ENCODE measurements at places on chromosomes 13 and 19.
A peak's percentile ranks its signal among the peaks of the same experiment; 100 is the strongest.

GRCh38 chr13:27192973-27193372 is 21.4 kb upstream of the USP12 start:
- DNase-seq, result no peak

DNA sequence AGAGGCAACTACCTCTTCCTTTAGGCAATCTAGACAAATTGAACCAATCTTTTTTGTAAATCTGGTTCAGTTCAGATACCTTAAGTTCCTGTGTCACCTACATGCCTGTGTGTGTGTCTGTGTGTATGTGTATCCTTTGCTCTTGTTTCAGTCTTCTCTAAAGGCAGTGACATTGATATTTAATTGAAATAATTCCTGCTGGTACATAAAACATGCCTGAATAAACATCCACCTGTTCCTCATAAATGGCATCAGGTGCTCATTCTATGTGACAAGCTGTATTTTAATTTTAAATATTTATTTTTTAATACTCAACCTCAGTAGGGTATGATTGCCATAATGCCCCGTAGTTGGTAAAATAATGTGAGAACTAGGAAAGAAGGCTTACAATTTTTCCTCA is 1606.4 kb upstream of the PRR20A start:
- DNase-seq, result no peak

DNA sequence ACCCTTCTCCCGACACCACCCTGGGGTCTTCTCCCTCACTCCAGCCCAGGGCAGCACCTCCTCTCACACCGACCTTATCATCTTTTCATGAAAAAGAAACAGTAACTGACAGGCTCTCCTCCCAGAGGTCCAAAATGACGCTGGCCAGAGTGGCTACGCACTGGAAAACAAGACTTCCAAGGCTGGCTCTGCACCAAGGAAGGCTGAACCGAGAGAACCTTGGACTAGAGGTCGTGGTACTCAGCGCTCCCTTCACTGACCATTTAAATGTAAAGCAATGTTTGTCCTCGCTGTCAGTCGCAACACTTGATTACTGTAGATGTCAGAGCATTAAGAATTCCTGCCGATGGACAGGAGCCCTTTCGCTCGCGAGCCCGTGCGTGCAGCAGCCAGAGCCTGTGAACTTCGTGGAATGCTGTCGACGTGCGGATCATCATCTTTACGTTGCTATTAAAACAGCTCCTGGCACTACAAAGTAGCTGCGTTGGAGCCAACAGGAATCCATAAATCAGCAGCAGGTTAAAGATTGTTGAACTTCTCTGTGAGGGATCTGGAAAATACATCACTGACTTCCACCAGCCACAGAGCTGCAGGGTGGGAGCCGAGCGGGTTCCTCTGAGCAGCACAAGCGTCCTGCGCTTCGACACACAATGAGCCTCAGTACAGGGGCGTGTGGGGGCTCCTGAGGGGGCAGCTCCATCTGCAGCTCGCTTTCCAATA is 125.5 kb upstream of the MCF2L start:
- DNase-seq, result peak; percentile 80

DNA sequence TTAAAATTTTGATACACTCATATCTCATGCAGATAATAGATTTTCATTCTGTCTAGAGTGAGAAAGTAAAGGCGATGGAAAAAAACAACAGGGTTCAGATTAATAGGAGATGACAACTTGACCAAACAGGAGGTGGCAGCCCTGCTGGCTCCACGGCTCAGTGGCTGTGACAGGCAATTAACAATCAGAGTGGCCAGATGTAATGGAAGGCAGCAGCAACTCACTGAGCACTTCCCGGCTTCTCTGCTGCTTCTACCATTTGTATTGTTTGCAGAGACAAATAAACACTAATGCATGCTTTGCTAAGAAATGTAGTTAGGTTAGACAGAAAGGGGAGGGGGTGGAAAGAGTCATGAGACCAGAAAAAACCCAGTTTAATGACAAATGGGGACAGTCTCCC is 473.0 kb upstream of the SLC10A2 start:
- no peak for DNase-seq

DNA sequence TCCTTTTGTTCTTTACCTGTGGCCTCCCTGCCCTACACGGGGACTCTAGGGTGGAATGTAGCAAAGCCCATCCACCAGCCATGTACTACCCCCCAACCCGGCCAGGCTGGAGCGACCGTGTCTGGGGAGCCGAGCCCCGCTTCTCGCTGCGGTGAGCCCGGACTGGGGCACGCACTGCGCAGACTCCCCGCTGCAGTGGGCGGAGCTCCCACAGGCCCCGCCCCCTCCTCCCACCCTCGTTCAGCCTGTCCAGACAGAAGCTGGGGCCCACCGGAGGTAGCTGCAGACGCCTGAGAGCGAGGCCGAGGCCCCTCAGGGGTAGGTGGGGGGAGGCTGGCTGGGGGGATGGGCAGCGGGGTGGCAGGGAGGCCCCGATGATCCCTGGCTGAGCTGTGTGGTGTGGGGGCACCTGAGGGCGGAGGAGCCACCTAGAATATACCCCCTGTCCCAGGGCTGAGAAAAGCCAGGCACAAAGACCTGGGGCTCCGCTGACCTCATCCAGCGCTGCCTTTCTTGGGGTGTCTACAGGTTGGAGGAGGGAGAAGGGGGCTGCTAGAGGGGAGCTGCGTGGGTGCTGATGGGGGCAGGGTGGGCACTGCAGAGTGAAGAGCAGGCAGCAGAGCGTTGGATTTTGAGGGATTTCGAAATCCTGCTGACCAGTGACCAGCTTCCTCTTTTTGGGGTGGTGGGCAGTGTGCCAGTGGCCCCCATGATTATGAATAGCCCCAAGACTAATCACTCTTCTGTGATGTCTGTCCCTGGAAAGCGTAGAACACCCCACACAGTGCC is 17.3 kb downstream of the PLD3 start:
- DNase-seq, result peak; percentile 77

Data from testis (tissue), 5 donors.